NCI-H524 treated with DMSO at 0.1 percent for 48 hours (cell line): ENCODE measurements at places on chromosomes 5 and 9.

DNA sequence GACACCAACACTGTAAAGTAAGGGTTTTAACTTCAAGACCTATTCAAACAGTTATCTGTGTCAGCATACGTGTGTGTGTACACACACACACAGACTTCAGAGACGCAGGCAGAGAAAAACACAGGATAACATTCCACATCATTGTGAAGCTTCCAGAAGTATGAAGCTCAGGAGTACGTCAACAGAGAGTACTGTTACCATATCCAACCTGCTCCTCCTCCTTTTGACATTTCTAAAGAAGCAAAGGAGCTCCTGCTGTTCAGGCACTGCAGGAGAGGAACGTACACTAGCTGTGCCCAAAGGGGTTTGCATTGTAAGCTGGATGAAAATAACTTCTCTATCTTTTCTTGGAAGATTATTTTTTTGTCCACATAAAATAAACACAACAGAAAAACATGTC, 180.7 kb downstream of the MEF2C start:
- no peak for DNase-seq

- no peak for DNase-seq
Observed at GRCh38 chr5:156094001-156094400, 233.0 kb upstream of the SGCD start.

- DNase-seq = no peak
Observed at GRCh38 chr5:9405196-9405754, 140.6 kb downstream of the SEMA5A start.

DNA sequence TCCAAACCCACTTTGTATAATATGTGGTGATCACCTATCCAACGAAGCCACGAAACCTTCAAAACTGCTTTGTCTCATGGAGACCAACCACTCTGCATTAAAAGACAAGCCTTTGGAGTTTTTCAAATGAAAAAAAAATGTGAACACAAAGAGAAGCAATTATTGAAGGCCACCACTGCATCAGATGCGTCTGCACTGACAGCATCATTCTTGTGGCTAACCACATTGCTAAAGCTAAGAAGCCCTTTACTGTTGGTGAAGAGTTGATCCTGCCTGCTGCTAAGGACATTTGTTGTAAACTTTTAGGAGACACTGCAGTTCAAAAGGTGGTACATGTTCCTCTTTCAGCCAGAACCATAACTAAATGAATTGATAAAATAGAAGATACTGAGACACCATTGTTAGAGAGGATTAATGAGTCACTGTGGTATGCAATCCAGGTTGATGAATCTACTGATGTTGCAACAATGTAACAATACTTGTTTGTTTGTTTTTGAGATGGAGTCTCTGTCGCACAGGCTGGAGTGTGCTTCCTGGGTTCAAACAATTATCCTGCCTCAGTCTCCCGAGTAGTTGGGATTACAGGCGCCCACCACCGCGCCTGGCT, 45.4 kb downstream of the TAF11L14 start:
- DNase-seq = no peak

DNA sequence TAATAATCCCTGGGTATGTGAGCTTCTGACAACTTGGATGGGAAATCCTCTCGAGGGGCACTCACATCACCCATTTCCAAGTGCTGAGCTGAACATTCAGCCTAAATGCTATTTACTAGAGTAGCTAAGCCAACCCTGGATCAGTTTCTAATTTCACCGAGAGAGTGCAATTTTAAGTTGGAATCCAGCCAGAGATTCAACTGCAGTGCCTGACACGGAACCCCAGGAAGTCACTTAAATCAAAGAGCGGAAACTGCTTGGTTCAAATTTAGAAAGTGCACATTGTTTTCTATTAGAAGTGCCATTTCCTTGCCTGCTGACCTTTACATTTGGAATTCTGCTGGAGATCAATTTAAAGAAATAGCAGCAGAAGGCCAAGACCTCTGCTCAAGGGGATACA, 8.8 kb downstream of the SPRY4 start:
- DNase-seq = peak; percentile 83

- no peak for DNase-seq
Observed at GRCh38 chr9:90268613-90269012, 374.0 kb downstream of the DIRAS2 start.

DNA sequence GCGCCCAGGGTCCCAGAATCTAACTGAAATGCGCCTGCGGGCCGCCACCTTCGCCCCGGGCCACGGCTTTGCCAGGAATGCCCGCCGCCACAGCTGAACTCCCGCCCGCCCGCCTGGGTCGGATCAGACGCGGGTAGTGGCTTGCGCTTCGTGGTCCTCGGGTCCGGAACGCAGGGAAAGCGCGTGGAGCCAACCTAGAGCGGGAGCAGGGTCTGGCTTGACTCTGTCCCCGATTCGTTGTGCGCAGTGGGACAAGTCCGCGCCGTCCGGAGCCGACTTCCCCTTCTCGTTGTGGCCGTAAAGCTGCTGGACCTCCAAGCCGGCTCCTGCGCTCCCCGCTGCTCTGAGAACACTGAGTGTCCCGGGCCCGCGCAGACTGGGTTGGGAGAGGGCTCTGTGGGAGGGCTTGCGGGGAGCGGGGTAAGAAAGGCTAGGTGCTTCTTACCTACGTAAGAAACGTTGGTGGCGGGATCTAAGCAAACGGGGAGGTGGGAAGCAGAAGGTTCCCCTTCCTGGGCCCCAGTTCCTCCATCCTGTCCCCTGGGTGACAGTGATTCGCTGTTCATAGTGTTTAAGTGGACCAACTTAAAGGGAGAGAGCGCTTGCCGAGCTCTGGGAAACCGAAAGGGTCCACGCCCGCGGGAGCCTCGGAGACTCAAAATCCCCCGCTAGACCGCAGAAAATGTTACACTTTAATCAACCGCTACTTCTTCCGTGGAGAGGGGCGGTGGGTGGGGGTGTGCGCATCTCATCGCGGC, 4.4 kb upstream of the FOXE1 start:
- DNase-seq = no peak

GRCh38 chr5:153711755-153712154, 221.3 kb downstream of the GRIA1 start:
- DNase-seq = no peak

- DNase-seq = no peak
Observed at GRCh38 chr9:21810388-21810787, 8.0 kb downstream of the MTAP start.

- no peak for DNase-seq
Observed at GRCh38 chr5:159310511-159310910, 19.8 kb downstream of the IL12B start.

- DNase-seq = no peak
Observed at GRCh38 chr5:1059884-1060263, 51.3 kb downstream of the NKD2 start.

- DNase-seq = no peak
Observed at GRCh38 chr9:135973277-135974219, 12.4 kb upstream of the UBAC1 start.
